Non-pigmented ciliary epithelial cell (primary cell): ENCODE measurements at places on chromosomes 2 and 18.

GRCh38 chr2:88538362-88538917 is 85.9 kb upstream of the FOXI3 start:
- no peak for DNase-seq

DNA sequence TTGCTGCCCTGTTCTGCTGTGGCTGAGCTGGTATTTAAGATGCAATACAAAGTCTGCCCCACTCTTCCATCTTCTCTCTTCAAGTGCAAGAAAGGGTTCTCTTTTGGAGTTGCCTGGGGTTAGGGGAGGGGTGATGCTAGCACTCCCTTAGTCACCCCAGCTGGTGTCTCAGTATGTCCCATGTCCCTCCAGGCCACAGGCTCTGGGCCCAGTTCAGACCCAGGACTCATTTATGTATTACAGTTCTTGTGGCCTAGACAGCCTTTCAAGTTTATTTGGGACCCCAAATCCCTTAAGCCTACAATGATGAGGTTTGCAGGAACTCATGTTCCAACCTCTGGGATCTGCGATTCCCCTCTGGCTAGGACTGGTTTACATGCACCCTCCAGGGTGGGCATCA is 47.2 kb upstream of the CCDC141 start:
- no peak for DNase-seq

GRCh38 chr2:191656792-191657191 is 21.1 kb upstream of the NABP1 start:
- no peak for DNase-seq

- DNase-seq = no peak
Measured at GRCh38 chr2:66689456-66690051, 254.6 kb downstream of the MEIS1 start.

GRCh38 chr18:32469691-32470459 is 807 bp downstream of the GAREM1 start:
- no peak for DNase-seq

DNA sequence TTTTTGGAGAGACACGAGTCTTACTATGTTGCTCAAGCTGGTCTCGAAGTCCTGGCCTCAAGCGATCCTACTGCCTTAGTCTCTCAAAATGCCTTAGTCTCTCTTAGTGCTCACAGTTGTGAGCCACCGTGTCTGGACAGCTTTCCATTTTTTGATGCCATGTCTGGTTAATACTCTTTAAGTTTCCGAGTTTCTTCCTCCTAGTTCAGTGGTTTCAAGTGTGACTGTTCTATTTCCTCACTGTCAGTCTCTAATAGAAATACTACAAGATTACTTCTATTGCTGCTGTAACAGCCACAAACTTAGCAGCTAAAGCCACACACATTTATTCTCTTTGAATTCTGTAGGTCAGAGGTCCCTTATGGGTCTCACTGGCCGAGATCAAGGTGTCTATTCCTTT is 125.1 kb upstream of the MGAT5 start:
- no peak for DNase-seq

- DNase-seq = no peak
Measured at GRCh38 chr18:45806226-45806625, 19.2 kb upstream of the SIGLEC15 start.
